M059J (cell line): ENCODE measurements at places on chromosomes 4 and X. TPM values are rescaled to one million over a fixed set of nuclear protein-coding genes. Genes with fewer than 3 reads are reported as not detected.

DNA sequence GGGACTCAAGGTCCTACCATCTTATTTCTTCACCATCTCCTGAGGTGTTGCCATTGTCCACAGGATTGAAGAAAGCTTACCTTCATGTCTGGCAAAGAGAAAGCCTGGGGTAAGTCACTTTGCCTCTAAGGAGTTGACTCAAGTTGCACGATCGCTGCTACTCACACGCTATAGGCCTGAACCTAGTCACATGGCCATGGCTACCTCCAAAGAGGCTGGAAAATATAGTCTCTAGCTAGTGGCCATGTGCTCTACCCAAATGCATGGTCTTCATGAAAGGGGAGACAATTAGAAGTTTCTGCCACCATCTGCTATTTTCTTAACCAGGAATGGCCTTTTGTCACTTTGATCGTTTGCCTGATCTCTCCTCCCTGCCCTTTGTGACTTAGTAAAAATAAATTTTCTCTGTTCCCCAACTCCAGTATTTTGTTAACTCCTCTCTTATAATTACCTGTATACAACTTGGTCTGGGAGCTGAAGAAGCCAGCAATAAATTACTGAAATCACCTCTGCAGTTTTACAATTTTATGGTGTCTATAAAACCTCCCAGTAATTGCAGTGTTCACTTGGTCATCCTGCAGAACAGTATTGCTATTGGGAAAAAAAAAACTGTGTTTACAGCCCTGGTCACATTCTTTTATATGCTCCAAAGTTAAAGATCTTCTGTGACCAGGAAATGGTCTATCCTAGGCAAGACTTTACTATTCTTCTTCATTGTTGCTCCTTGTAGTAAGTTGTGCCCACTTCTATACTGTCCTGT is 126.7 kb upstream of the TSPAN5 start:
- DNase-seq = no peak

DNA sequence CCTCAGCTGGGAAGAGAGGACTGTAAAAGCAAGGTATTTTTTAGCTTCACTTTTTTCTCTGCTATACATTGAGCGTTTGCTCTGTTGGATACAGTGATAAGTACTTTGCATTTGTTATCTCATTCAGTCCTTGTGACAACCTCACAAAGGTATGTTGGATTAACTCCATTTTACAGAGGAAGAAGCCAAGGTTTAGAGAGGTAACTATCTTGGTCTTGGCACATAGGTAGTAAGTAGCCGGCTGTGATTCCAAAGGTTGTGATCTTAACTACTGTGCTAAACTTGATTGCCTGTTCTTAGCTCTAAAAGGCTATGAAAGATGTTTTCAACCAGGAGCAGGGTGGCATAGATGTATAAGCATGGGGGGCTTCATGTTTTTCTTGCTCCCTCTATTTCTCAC is 134.4 kb downstream of the POLA1 start:
- no peak for DNase-seq

The CT45A1 gene
- not detected in 2 replicates for total RNA-seq

The ZXDA gene
- 5.8 and 6.8 TPM in 2 replicates for total RNA-seq

DNA sequence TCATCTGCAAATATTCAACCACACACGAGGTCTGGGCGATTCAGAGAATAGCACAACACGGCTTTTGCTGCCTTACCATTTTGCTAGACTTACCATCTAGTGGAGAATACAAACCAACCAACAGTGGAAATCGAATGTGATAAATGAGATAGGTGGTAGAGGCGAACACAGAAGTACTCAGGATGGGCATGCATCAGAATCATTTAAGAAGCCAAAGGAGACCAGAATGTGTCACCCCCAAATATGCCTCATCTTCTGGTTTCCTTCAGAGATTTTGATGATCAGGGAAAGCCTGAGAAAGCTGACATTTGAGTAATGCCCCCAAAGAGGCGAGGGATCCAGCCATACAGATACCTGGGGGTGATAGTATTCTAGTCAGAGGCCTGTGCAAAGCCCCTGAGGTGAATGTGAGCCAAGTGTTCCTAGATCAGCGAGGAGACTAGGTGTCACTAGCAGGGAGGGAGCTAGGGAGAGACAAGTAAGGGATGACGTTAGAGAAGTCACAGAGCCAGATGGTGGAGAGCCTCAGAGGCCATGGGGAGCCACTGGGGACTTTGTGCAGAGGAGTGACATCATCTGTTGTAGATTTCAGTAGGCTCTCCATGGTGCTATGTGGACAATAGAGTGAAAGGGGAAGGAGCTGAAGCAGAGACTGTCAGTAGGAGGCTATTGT is 1.7 kb downstream of the MTMR1 start:
- no peak for DNase-seq

The MAGEA9B gene
- 0.37 TPM in 1 of 2 replicates, not detected in the other for total RNA-seq

GRCh38 chr4:78567500-78568060 is 16.0 kb downstream of the ANXA3 start:
- no peak for DNase-seq

DNA sequence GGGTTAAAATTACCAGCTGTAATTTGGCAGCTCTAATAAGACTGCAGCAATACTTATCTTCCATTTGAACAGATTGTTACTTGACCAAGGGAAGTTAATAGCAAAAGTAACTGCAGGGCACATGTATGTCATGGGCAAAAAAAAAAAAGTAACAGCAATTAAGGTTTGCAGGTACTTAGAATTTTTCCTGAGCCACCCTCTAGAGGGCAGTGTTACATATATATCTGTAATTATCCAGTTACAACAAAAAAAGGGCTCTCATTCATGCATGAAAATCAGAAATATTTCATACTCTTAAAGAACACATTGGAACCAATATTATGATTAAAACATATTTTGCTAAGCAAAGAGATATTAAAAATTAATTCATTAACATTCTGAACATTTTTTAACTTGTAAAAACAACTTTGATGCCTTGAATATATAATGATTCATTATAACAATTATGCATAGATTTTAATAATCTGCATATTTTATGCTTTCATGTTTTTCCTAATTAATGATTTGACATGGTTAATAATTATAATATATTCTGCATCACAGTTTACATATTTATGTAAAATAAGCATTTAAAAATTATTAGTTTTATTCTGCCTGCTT is 25.1 kb downstream of the XIAP start:
- DNase-seq = peak; percentile 65

DNA sequence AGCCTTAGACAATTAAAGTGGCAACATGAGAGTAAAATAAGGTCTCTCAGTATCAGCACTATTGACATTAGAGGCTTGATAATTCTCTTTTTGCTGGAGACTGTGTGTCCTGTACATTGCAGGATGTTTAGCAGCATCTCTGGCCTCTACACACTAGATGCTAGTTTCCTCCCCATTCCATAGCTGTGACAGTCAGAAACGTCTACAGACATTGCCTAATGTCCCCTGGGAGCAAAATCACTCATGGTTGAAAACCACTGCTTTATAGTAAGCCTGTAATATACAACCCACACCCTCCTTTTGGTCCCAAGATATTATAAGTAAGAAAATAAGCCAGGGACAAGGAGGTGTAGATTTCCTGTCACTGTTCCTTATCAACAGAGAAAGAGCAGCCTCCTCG is 166.0 kb downstream of the FRMPD4 start:
- no peak for DNase-seq

- DNase-seq = no peak
Measured at GRCh38 chr4:169952236-169953002, 73.8 kb downstream of the MFAP3L start.

DNA sequence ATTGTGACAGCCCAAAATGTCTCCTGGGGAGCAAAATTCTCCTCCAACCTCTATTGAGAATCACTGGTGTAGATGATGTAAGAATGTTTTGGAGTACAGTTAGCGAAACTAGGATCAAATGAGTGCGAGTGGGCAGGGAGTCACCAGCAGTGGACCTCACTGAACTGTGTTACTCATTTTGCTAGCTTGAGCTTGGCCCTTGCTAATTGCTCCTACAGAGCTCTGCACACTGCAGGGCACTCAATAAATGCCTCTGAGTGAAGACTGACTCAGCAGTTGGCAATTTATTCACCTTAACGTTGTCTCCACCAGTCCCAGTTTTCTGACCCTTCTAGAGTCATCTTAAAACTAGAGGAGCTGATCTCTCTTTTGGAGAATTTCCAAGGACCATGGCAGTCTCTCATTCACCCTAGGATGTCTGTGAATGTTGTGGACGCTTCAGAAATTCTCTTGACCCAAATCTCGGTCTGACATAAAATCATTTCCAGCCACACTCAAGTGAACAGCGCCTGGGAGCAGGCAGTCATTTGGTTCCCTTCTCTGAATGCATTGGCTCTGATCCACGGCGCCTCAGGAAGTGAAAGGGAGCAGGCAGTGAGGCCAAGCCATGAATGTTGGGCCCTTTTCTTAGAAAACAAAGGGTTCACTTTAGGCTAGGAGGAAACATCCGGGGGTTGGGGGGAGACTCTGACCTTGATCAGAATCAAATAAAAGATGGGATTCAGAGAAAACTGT is 148.1 kb downstream of the NWD2 start:
- peak; percentile 31 for DNase-seq

The SOWAHD gene
- total RNA-seq = 1.8 and 3.0 TPM in 2 replicates

GRCh38 chr4:81504112-81505003 is 32.7 kb upstream of the RASGEF1B start:
- no peak for DNase-seq

- DNase-seq = no peak
Measured at GRCh38 chrX:12611471-12611870, 179.7 kb upstream of the PRPS2 start.

The DRD5 gene
- total RNA-seq = not detected in 2 replicates

The XAGE2 gene
- 0.62 TPM in 1 of 2 replicates, not detected in the other for total RNA-seq

The NPNT gene
- 0.07 TPM in 1 of 2 replicates, not detected in the other for total RNA-seq

DNA sequence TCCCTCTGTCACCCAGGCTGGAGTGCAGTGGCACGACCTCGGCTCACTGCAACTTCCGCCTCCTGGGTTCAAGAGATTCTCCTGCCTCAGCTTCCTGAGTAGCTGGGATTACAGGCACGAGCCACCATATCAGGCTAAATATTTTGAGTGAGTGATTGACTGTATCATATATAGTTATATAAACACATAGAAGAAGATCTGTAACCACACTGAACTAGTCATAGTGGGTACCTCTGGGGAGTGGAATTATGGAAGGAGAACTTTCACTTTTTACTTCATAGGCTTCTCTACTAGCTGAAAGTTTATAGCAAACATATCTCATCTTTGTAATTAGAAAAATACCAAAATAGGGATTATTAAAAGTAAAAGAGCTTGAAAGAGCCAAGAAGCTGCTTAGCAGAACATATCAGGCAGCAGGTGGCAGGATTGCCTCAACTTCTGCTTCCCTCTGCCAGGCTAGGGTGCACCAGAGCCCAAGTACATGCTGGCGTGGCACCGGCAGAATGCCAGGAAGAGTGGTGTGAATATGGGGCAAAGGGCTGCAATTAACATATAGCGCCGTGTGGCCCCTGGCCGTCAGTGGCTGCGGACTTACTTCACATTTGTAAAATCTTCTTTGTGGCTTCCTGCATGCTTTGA is 39.5 kb upstream of the CD40LG start:
- DNase-seq = peak; percentile 49

DNA sequence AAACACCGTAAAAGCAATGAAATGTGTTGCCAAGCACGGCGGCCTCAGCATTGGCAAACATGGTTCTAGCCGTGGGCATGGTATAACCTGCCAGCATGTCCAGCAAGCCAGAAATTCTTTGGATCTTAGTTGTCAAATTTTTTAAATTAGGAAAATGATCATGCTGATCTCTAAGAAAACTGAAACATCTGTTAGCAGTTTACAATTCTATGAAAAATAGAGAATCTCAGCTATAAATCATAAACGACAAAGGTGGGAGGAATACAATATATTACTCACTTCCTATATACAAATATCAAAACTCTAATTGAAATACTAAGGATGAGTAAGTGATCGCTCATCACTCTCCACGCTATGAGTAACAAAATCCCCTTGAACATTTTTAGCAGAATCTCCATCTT is 130.3 kb downstream of the ADGRA3 start:
- DNase-seq = peak; percentile 70
